ENCODE measurements at places on chromosomes 4 and X.
A peak's percentile ranks its signal among the peaks of the same experiment; 100 is the strongest.

GRCh38 chrX:55640854-55641253 is 17.7 kb downstream of the FOXR2 start:
- H3K36me3 ChIP-seq, result no peaks in the 10 kb centered on the region
- no peak overlapping the region for H3K4me3 ChIP-seq
- no peak for DNase-seq

GRCh38 chr4:94389595-94390267 is 47.1 kb upstream of the HPGDS start:
- no peaks in the 10 kb centered on the region for H3K27me3 ChIP-seq
- no peaks in the 10 kb centered on the region for H3K4me1 ChIP-seq
- no peak overlapping the region for H3K27ac ChIP-seq
- no peaks in the 10 kb centered on the region for H3K36me3 ChIP-seq
- H3K4me3 ChIP-seq, result no peak overlapping the region

GRCh38 chr4:137545461-137545861 is 13.2 kb upstream of the PCDH18 start:
- DNase-seq, result no peak
- H3K4me1 ChIP-seq, result no peaks in the 10 kb centered on the region
- H3K27ac ChIP-seq, result no peak overlapping the region
- no peaks in the 10 kb centered on the region for H3K27me3 ChIP-seq

DNA sequence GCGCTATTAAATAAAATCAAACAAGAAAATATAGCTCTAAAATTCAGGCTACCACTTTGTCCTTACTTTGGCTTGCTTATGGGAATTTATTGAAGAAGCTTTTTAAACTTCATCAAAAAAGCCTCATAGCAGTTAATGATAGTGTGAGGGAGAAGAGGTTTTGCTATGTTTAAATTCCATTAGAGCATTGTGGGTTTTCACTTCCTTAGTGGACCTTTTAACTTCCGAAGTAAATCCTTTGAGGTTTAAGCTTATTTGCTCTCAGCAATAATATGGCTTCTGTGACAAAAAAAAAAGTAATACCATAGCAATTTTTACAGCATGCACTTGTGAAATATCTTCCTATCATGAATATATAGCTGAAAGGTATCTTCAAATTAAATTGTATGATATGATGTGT is 120.2 kb upstream of the NDST4 start:
- no peak overlapping the region for H3K4me3 ChIP-seq
- DNase-seq, result no peak
- H3K27ac ChIP-seq, result no peak overlapping the region
- no peaks in the 10 kb centered on the region for H3K27me3 ChIP-seq

DNA sequence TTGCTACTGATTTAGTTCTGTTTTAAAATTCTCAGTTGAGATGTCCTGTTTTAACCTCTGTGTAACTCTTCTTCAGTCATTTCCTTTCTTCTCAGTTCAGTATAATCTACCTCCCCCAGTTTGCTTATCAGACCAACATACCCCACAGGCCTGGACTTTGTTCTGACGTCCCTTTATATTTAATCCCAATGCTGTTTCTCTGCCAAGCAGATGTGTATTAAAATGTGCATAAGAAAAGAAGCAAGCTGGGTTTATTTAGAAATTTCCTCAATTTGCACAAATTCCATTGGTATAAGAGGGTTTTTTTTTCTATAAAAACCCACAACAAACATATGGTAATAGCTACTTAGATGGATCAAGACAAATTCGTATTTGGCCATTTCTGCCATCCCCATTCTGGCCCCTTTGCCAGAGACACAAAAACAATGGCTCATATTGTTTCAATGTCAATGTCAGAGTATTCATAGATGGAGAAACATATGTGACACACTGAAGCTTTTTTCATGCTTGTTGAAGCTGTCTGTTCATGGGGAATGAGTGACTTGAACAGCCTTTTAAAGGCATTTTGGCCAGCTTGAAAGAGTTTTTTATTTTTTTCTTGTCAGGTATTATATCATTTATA is 24.5 kb downstream of the HCCS start:
- H3K27ac ChIP-seq, result no peak overlapping the region

GRCh38 chr4:8291701-8292477 is 22.3 kb downstream of the HTRA3 start:
- no peaks in the 10 kb centered on the region for H3K4me1 ChIP-seq
- DNase-seq, result no peak
- H3K4me3 ChIP-seq, result no peak overlapping the region
- no peak overlapping the region for H3K27ac ChIP-seq
- H3K36me3 ChIP-seq, result no peaks in the 10 kb centered on the region

DNA sequence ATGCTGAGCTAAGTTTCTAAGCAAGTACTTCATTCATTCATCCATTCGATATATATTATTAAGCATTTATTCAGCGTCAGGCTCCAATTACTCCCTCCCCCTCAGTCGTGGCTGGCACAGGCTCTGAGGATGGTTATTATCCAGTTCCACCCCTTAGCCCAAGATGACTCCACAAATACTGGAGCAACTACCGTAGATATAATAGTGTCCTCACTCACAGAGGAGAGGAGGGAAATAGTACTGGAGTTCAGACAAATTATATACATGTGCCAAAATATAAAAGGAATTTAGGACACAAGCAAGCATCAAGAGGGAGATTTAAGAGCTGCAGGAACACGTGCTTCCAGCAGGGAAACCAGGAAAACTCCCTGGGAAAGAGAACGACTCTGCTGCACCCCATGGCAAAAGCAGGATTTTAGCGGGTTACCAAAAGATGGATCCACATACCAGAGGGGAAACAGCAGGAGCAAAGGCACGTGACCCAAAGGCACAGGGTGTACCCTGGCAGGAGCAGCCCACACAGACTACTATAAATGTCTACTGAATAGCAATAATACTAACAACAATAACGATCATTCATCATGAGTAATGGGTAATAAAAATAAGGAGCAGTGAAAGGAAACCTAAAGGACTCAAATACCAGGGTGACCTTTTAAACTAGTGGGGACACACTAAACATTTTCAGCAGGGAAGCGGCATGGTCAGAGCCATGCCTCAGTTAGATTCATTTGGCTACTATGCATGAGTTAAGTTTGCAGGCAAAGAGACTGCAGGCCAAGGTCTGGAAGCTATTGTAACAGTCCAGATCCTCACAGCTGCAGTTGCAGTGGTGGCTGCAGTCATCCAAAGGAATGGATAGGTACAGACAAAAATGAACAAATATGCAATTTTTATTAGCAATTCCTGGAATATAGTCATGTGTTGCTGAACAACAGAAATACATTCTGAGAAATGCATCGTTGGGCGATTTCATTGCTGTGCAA is 153.7 kb downstream of the APBB2 start:
- H3K36me3 ChIP-seq, result no peaks in the 10 kb centered on the region
- no peak overlapping the region for H3K4me3 ChIP-seq
- no peaks in the 10 kb centered on the region for H3K4me1 ChIP-seq
- no peak for DNase-seq
- H3K27me3 ChIP-seq, result no peaks in the 10 kb centered on the region

DNA sequence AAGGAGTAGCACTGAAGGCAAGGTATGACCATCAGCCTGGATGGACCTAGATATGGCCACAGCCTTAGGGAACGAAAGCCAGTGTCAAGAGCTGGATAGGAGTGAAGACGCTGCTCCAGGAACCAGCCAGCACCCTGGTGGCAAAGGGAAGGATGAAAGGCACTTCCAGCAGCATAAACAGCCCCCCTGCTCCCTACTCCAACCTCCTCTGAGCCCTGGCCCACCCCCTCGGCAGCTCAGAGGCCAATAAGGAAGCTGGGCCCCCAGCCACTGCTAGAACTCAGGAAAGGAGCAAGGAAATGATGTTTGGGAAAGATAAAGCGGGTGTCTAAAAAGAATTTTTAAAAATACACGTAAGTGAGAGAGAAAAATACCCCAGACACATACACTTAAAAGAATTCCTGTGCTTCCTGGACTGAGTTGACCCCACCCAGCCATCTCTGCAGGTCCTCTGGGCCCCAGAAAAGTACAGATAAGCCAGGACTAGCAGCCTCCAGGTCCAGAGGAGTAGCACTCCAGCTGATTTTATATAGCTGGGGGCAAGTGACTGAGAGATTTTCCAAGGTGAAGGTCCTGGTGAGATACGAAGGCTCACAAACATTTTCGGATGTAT is 170.4 kb downstream of the SHROOM4 start:
- no peak for DNase-seq
- H3K27ac ChIP-seq, result no peak overlapping the region
- H3K36me3 ChIP-seq, result no peaks in the 10 kb centered on the region
- H3K27me3 ChIP-seq, result no peaks in the 10 kb centered on the region
- H3K4me1 ChIP-seq, result no peaks in the 10 kb centered on the region

GRCh38 chr4:87038837-87039615 is 104.2 kb downstream of the AFF1 start:
- H3K36me3 ChIP-seq, result peaks cover 6% of the 10 kb centered on the region
- H3K4me1 ChIP-seq, result peaks cover 23% of the 10 kb centered on the region
- no peak for DNase-seq
- H3K27me3 ChIP-seq, result no peaks in the 10 kb centered on the region

- no peak overlapping the region for H3K27ac ChIP-seq
- no peaks in the 10 kb centered on the region for H3K36me3 ChIP-seq
- no peaks in the 10 kb centered on the region for H3K4me1 ChIP-seq
- H3K27me3 ChIP-seq, result peaks cover 4% of the 10 kb centered on the region
- no peak for DNase-seq
Observed at GRCh38 chrX:30615229-30615628, 37.7 kb upstream of the TASL start.

DNA sequence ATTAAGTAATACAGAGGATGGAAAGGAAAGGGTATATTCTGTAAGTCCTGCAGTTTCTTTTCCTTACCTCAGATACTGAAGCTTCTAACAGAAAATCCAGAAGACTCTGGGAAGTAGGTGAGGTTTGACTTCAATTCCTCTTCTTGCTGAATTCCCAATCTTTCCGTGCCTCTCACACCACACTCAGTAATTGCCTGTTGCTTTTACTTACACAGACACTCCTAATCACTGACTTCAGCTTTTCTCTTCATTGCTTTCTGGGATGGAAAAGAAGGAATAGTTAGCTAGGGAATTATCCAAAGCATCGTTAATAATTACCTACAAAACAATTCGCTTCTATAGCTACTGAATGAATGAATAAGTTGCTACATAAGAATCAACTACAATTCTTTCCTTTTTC is 163.6 kb downstream of the FBXO8 start:
- H3K36me3 ChIP-seq, result no peaks in the 10 kb centered on the region
- H3K4me1 ChIP-seq, result no peaks in the 10 kb centered on the region
- no peak overlapping the region for H3K4me3 ChIP-seq
- no peak for DNase-seq
- H3K27ac ChIP-seq, result no peak overlapping the region

DNA sequence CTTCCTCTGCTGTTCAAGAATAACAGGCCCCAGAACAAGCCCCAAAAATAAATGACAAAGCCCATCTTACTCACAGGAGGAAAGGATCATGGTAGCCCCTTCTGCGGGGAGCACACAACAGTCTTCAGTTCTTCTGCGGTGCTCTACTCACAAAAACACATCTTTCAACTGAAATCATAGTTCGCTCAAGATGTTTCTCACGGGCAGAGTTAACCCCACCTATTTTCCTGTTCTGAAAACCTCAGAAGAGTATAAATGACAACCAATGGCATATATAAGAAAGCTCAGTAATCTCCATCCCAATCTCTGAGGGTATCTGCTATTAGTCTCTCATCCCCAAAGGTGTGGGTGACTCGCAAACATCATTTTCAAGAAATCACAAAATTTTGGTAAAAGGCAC is at the start of gene TXK:
TXK (minus strand) TSS at position 170 of the 400 bp plus-strand sequence; CDS start at position 90, 80 bp downstream.
- H3K27me3 ChIP-seq, result no peaks in the 10 kb centered on the region
- H3K27ac ChIP-seq, result peak within 1 kb of the TSS; percentile 92
- peaks cover 77% of the 10 kb centered on the region for H3K4me1 ChIP-seq
- DNase-seq, result peak; percentile 61
- H3K36me3 ChIP-seq, result peaks cover 57% of the 10 kb centered on the region
- peak within 1 kb of the TSS; percentile 90 for H3K4me3 ChIP-seq

- peak overlapping the region; percentile 96 for H3K27ac ChIP-seq
- H3K4me1 ChIP-seq, result peaks cover 19% of the 10 kb centered on the region
- H3K4me3 ChIP-seq, result peak overlapping the region; percentile 84
- H3K27me3 ChIP-seq, result no peaks in the 10 kb centered on the region
- DNase-seq, result no peak
- no peaks in the 10 kb centered on the region for H3K36me3 ChIP-seq
Observed at GRCh38 chr4:103018391-103019307, 856 bp downstream of the SLC9B1 start.

DNA sequence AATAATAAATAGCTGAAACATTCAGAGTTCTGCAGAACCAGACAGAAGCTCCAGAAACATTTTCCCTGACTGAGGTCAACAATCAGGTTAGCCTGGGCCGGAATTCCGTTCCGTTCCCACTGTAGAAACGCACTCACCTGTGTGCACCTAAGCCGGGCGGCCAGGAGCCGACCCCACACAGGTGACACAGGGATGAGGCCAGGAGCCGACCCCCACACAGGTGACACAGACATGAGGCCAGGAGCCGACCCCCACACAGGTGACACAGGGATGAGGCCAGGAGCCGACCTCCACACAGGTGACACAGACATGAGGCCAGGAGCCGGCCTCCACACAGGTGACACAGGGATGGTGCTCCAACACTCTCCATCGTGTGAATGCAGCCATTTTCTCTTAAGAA is 21.9 kb downstream of the FAT1 start:
- H3K27ac ChIP-seq, result no peak overlapping the region
- no peak for DNase-seq
- H3K4me3 ChIP-seq, result no peak overlapping the region

DNA sequence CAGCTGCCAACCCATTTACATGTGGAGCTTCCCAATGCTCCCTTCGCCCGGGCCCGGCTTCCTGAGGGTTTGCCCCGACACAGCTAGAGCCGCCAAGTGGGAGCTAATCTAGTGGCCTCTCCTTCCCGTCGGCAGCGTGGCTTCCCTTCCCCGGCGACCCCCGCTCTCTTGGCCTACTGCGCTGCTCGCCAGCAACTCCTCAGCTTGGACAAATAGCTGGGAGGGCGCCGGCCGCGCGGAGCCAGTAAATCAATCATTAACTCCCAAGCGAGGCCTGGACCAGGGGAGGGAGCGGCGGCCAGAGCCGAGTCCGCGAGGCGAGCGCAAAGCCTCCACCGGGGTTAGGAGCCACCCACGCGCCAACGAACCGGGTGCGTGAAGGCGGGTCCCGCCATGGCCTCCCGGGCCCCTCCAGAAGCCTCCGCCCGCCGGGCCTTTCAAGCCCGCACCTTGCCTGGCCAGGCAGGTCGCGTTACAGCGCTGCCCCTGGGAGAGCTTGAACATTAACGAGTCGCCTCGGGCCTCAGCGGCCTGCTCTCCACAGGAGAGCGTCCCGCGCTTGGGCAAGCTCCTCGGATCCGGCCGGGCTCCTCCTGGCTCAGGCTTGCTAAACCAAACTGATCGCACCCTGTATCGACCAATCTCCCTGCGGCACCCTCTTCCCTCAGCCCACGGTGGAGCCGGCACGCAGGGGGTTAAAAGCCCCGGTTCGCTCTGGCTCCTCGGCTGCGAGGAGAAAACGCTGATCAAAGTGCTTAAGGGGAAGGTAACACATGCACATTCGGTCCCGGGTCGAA is 10.6 kb upstream of the BCOR start:
- no peaks in the 10 kb centered on the region for H3K27me3 ChIP-seq
- H3K4me1 ChIP-seq, result peaks cover 28% of the 10 kb centered on the region
- no peak overlapping the region for H3K27ac ChIP-seq
- no peak for DNase-seq
- H3K36me3 ChIP-seq, result no peaks in the 10 kb centered on the region

GRCh38 chrX:40062525-40063155 is 35.1 kb downstream of the BCOR start:
- no peak overlapping the region for H3K27ac ChIP-seq
- no peak overlapping the region for H3K4me3 ChIP-seq
- peaks cover 60% of the 10 kb centered on the region for H3K36me3 ChIP-seq
- H3K27me3 ChIP-seq, result no peaks in the 10 kb centered on the region
